Stimulated activated CD4-positive, alpha-beta T cell treated with anti-CD3 and anti-CD28 coated beads, Interleukin-1b, Interleukin-23, amount 100 ng/mL, for 1 hour (primary cell): ENCODE measurements at places on chromosomes 11 and 22.

DNA sequence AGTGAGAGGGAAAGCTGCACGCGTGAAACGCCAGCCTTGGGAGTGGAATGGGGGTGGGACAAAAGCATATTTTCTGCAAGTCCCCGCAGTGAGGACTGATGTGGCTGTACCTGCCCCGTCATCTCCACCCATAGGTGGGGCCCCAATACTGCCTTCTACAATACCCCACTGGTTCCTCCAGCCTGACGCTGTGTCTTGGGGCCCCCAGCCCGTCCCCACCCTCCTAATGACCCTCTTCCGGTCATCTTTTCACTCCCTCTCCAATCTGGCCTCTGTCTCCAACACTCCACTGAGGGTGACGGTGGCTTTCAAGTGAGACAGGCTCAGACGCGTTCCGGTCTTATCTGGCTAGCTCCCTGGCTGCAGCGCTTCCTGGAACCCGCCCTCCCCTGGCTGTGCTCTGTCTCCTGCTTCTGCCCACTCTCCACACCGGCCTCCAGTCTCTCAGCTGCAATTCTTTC lies 104.2 kb downstream of the MICAL3 start:
- no peak for DNase-seq

DNA sequence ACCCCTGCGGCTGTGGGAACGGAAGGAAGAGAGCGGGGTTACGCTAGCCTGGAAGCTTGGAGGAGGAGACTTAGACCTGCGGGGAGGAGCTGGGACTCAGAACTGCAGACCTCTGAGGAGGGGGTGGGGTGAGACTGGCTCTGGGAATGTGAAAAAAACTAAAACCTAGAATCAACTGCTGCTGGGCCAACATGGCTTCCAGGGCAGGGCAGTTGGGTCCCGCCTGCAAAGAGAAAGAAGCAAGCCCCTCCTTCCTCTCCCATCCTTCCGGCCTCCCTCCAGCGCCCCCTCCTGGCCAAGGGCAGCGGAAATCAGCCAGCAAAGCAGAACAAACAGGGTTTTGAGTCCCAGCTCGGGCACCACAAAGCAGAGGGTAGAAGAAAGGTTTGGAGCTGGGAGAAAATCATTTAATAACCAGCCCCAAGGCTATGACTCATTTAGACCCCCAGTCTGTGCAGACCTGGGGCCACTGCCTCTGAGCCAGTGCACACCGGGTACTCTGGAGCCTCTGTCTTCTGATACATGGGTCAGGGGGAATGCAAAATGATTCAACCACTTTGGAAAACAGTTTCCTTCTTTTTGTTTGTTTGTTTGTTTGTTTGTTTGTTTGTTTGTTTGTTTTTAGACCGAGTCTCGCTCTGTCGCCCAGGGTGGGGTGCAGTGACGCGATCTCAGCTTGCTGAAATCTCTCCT lies 7.3 kb upstream of the NCF4 start:
- DNase-seq, result peak; percentile 75

GRCh38 chr11:6629892-6630631 lies 10.8 kb upstream of the TPP1 start:
- DNase-seq, result no peak

DNA sequence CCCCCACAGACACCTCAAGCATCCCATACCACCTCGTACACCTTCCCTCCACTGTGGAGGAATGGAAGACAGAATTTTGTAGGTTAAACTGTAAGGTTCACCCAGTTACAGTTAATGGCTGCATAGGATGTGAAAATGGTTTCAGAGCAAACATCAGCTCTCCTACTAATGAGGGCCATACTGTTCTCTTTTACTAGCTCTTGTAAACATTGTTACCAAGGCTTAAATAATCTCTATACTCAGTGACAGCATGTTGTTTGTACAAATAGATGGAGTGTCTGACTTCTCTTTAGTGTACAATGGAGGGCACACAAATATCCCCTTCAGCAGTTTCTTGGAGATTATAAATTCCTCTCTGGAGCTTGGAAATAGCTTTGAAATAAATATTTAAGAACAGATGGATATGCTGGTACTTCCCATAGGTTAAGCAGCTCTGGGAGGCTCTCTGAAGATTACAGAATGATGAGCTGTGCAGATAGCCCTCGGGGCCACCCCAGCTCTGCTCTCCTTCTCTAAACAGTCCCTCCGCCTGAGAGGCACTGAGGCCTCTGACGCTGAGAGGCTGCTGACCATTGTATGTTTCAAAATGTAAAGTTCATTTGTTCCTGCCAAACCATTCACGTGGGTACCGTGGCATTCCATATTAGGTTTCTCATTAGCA lies 25.7 kb downstream of the TTC12 start:
- no peak for DNase-seq

DNA sequence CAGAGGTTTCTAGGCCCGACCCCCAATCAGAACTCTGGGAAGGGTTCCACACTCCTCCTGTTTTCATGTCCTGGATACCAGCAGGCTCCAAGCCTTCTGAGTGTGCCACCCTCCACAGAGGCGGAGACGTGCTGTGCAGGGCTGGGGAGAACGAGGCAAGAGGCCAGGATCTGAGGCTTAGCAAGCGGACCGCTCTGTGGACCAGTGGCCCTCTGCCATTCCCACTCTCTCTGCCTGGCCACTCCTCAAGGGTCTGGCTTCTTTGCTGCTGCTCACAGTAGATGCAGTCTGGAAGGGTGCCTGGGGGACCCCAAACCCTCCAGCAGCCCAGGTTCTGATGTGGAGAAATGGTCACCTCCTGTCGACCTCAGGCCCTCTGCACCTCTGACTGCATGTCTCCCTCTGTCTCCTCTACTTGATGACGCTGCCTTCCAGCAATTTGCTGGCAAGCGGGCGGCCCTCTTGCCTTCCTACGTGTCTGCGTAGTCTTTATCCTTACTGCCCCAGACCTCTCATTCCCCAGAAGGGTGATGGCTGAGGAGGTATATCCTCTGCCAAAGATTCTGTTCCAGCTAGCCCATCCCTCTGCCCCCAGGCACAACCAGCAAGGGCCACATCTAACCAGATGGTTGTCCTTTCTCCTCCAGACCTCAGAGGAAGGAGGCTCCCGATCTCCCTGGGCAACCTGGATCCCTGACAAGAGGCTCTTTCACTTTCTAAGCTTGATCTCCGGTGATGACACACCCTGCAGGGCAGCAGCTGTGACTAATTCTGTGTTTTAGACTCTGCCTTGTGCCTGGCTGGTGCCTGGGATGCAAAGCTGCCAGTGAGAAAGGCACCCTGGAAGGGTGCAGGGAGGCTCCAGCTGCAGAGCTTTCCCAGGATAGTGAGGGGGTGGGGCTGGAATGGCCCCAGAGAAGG lies 87.3 kb downstream of the NAT10 start:
- DNase-seq, result no peak

GRCh38 chr11:114065094-114065493 lies 5.6 kb downstream of the ZBTB16 start:
- no peak for DNase-seq

DNA sequence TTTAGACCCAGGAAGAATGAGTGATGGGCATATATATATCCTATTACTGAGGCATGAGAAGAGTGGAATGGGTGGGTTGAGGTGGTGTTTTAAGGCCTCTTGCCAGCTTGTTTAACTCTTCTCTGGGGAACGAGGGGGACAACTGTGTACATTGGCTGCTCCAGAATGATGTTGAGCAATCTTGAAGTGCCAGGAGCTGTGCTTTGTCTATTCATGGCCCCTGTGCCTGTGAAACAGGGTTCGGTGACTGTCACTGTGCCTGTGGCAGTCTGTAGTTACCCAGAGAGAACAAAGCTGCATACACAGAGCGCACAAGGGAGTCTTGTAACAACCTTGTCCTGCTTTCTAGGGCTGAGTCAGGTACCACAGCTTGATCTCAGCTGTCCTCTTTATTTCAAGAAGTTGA lies 11.7 kb downstream of the LIMK2 start:
- DNase-seq, result no peak

DNA sequence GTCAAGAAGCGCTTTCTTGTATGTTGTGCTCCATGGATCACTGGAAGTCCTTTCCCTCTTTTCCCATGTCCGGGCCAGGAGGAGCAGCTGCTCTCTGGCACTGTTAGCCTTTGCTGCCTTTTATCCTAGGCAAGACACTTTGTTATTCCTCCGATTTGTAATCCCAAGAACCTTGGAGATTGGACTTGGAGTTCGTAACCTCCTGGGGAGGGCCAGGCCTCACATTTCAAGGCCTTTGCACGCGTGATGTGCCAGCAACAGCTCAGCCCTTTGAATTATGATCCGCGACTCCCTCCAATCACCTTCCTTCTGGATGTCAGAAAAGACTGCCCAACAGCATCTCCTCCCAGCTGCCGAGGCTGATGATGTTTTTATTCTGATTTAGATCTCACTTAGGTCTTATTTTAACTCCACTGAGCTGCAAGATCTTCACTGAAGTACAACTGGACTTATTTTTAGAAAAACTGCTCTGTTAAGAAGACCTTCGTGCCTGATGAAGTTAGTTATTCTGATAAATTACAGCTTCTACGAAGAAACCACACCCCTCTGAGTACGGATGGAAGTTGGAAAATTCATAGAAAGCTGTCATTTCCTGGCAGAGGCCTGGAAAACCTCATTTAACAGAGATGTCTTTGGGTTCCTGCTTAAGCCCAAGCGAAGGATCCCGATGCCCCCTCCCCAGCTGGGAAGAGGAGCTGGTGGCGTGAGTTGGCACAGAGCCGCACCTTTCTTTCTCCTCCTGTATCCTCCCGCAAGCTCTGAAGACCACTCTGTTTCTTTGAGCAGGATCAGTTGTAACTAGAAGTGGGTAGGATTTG lies 62.4 kb downstream of the PARVB start:
- DNase-seq, result no peak

- DNase-seq, result no peak
These were observed 8.1 kb downstream of the PC start for GRCh38 chr11:66950112-66950535.

GRCh38 chr22:44102856-44103255 lies 77.9 kb upstream of the PARVG start:
- DNase-seq, result no peak

GRCh38 chr11:115408036-115408921 lies 95.9 kb downstream of the CADM1 start:
- DNase-seq, result no peak

DNA sequence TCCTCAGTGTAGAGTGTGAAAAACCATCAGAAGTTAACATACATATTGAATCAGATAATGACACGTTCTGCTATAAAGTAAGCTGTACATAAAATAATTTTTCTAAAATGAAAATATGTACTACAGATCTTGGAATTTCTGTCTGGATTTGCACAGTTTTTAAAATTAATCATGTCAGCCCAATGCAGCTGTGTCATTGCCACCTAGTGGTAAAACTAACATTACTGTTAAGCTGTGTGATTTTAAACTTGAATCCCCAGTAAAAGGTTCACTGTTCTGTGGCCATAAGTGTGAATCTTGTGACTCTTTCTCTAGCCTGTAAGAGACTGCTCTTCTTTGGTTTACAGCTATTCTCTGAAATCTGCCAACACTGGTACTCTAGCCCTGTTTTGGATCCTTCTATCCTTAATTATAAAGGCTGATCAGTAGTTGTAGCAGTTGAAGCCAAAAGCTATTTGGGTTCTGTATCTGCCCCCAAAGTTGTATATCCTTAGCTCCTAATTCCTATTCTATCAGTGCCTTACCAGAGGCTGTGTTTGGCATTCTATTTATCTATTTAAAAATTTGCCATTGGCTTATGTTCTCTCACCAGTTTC lies 4.0 kb downstream of the JRKL start:
- no peak for DNase-seq
